ENCODE measurements at places on chromosomes 4 and X. TPM values are rescaled to one million over a fixed set of nuclear protein-coding genes. Genes with fewer than 3 reads are reported as not detected.

PRICKLE3 gene
- 5.6 TPM for total RNA-seq

ACSL4 gene
- total RNA-seq = 81.0 TPM

SHROOM4 gene
- 0.92 TPM for total RNA-seq

CTAG1B gene
- total RNA-seq = not detected

NXF2 gene
- 1.9 TPM for total RNA-seq

SLC10A7 gene
- total RNA-seq = 5.6 TPM

POLN gene
- 0.54 TPM for total RNA-seq

ZNF275 gene
- 5.2 TPM for total RNA-seq

RPS6KA6 gene
- 1.1 TPM for total RNA-seq

ATP1B4 gene
- total RNA-seq = not detected

TBX22 gene
- total RNA-seq = not detected

TIGD4 gene
- 0.11 TPM for total RNA-seq

MTCP1 gene
- total RNA-seq = 15.9 TPM

ZNF630 gene
- total RNA-seq = 1.3 TPM

NDST3 gene
- total RNA-seq = 0.57 TPM

RHOXF1 gene
- not detected for total RNA-seq

GLOD5 gene
- total RNA-seq = not detected

TEC gene
- 0.24 TPM for total RNA-seq

YIPF6 gene
- total RNA-seq = 31.3 TPM

TSPAN6 gene
- total RNA-seq = 36.3 TPM

CDKL2 gene
- not detected for total RNA-seq

OTUD5 gene
- total RNA-seq = 17.8 TPM

PCYT1B gene
- 6.4 TPM for total RNA-seq

CXorf65 gene
- total RNA-seq = not detected

CLTRN gene
- 0.57 TPM for total RNA-seq

CCDC158 gene
- total RNA-seq = not detected

NALF2 gene
- 0.51 TPM for total RNA-seq
